Activated CD4-positive, alpha-beta T cell treated with anti-CD3 and anti-CD28 coated beads, Interleukin-2, amount 50 U/mL, for 4 hours (primary cell): ENCODE measurements at places on chromosomes 6 and 20.

GRCh38 chr20:40481337-40481736 is 207.7 kb downstream of the MAFB start:
- DNase-seq, result no peak

DNA sequence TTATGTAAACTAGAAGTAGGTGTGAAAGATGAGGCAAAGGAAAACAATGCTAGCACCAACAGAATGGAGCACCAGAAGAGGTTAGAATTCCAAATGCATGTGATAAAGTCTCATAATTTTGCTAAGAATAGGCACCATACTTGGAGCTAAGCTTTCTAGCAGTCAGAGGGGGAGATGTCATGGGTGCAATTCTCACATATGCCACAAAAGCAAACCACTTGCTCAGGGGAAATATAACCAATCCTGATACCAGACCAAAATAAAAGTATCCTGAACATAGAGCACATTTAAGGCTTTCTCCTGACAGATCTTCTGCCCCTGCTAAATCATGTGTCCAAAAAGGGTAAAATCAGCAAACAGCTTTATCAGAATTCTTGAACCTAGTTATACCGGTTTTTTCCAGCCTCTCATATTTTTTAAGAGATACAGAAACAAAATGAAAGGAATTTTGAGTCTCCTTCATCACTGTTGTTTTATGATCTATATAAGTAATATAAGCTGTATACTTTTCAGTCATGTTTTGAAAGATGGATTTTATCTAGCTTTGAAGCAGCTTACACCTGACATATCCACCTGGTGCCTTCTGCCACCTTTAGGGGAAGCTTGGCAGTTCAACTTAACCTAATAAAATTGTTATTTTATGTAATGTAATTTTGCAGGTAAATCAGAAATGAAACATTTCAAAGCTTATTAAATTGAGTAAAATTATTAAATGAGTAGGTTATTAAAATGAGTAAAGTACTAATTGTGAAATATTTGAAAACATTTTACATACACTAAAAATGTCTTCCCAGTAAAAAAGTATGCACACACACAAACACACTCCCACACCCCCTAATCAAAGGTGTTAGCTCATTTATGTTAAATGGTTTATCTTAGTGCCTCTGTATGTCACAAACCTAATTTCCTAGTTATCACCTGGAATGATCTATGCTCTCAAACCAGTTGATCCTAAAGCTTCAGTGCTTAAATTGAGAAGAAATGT is 2.8 kb downstream of the SPO11 start:
- DNase-seq, result no peak

DNA sequence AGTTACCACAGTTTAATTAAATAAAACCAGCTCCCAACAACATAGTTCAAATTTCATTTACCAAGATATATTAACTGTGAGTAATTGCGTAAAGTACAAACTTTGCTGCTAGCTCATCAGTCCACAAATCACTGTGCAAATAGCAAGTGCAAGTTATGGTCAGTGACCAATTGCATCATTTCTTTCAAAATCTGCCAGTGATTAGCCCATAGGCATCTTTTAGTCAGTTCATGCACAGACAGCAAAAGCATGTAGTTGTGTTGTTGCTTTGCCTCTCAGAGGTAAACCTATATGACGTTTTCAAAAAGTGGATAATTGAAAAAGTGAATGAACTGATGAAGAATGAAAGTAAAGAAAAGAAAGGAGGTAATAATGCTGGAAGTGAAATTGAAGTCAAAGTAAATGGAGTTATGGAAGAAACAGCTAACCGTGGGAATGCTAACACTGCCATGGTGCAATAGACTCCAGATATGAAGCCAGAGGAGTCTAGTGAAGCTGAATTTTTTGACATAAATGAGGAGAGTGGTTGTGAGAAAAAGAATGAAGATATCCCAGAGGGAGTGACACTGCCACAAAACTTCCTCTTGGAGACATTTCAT is 36.5 kb downstream of the ENPP1 start:
- DNase-seq, result no peak

GRCh38 chr6:56650191-56650590 is 7.5 kb upstream of the DST start:
- no peak for DNase-seq

- no peak for DNase-seq
Observed at GRCh38 chr20:23365390-23366165, 3.6 kb downstream of the GZF1 start.
